ENCODE measurements at places on chromosomes 12 and 14. TPM values are rescaled to one million over a fixed set of nuclear protein-coding genes. Genes with fewer than 3 reads are reported as not detected.

The DBX2 gene
- polyA plus RNA-seq: not detected

DNA sequence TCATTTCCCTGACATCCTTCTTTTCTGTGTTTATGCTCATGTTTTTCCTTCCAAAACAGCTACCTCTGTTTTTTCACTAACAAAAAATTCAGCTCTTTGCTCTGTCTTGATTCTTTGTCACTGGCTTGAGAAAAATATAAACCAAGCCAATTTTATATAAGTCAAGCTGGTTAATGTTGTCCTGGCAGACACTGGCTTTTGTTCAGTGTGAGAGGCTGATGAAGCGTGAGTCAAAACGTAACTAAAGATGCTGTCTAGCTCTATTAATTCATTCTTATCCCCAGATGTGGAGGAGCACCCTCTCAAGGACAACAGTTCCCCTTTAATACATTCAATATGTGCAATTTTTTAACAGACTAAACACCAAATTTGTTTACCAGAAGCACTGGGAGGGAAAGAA, 15.8 kb downstream of the TSPAN8 start:
- H3K4me1 ChIP-seq: no peaks in the 10 kb centered on the region
- no peak for DNase-seq
- H3K4me3 ChIP-seq: no peak overlapping the region
- no peaks in the 10 kb centered on the region for H3K27me3 ChIP-seq

- H3K27ac ChIP-seq: no peak overlapping the region
- DNase-seq: peak; percentile 12
- H3K4me3 ChIP-seq: no peak overlapping the region
- no peaks in the 10 kb centered on the region for H3K27me3 ChIP-seq
- no peaks in the 10 kb centered on the region for H3K4me1 ChIP-seq
- H3K36me3 ChIP-seq: peaks cover 30% of the 10 kb centered on the region
Observed at GRCh38 chr12:121439715-121440114, 39.8 kb downstream of the RNF34 start.

DNA sequence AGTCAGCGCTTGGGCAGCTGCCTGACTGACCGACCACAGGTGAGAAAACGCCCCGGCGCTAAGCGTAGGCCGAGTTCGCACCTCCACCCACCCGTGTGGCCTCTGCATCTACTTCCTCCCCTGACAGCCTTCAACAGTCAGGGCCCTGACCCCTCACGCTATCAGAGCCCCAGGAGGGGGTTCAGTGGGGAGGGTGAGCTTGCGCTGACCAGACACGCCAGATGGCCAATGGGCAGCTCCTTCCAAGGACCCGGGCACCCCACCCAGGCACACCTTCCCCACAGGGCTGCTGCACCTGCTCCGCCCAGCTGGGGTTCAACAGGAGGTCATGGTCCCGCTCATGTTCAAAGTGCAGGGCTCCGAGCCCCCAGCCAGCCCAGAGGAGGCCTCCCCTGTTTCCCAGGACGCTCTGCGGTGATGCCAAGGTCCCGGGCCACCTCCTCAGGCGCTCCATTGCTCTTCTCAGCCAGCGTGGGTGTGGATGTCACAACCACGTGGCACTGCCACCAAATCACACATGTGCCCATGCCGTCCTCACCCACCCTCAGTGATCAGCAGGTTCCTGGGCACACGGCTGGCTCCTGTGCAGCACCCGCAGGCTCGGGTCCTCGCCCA, 48.7 kb upstream of the BCL11B start:
- DNase-seq: no peak
- H3K27ac ChIP-seq: no peak overlapping the region
- H3K4me1 ChIP-seq: no peaks in the 10 kb centered on the region
- H3K4me3 ChIP-seq: no peak overlapping the region
- H3K27me3 ChIP-seq: peaks cover 29% of the 10 kb centered on the region
- no peaks in the 10 kb centered on the region for H3K36me3 ChIP-seq

DNA sequence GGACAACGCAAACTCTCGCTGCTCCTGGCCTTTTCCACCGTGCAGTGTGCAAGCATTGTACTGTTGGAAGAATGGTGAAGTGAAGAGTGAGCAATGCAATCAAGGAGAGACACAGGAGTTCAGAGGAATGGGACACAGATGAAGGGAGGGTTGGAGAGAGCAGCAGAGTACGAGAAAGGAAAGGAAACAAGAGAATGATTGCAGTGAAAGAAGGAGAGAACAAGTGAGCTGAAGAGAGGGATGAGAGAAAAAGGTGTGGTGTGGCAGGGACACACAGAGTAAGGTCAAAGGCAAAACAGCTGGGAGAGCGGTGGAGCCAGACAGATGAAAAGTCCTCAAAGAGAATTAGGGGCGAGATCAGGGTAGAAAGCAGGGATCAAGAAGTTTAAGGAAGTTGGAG, 13.0 kb downstream of the CACNB3 start:
- no peaks in the 10 kb centered on the region for H3K27me3 ChIP-seq
- no peak overlapping the region for H3K4me3 ChIP-seq
- H3K4me1 ChIP-seq: no peaks in the 10 kb centered on the region

DNA sequence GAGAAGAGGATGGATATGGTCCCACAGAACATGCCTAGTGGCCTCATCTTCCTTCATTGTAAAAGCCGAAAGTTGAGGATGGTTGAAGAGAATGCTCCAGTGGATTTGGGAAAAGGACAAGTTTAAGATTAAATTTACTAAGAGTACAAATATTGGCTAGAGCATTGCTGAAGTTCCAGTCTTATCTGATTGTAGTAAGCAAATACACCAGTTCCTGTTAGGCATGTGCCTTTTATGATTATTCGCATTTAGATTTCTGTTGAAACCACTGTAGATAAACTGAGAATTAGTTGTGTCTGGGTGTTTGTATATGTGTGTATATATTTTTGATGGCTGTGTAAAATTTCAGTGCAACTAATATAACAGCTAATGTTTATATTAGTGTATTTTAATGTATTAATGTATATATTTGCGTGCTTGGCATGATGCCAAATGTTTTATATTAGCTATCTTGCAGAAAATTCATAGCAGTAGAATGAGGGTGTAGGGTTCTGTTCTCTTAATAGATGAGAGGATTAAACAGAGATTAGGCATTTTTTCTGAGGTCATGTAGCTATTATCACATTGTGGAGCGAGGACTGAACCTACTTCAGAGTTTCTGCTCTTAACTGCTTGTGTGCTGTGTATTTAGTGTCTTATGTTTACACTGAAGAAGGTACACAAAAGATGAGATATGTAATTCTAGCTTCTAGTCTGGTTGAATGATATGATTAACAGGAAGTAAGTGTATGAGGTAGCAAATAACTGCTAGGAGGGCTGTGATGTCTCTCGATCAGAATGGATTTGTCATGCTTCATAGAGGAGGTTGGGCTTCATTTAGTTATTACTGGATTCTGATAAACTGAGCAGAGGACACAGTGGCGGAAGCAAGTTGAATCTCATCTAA, 21.1 kb downstream of the FKBP3 start:
- H3K36me3 ChIP-seq: peaks cover 44% of the 10 kb centered on the region
- no peak for DNase-seq
- H3K27me3 ChIP-seq: no peaks in the 10 kb centered on the region
- H3K4me3 ChIP-seq: no peak overlapping the region
- H3K4me1 ChIP-seq: no peaks in the 10 kb centered on the region

DNA sequence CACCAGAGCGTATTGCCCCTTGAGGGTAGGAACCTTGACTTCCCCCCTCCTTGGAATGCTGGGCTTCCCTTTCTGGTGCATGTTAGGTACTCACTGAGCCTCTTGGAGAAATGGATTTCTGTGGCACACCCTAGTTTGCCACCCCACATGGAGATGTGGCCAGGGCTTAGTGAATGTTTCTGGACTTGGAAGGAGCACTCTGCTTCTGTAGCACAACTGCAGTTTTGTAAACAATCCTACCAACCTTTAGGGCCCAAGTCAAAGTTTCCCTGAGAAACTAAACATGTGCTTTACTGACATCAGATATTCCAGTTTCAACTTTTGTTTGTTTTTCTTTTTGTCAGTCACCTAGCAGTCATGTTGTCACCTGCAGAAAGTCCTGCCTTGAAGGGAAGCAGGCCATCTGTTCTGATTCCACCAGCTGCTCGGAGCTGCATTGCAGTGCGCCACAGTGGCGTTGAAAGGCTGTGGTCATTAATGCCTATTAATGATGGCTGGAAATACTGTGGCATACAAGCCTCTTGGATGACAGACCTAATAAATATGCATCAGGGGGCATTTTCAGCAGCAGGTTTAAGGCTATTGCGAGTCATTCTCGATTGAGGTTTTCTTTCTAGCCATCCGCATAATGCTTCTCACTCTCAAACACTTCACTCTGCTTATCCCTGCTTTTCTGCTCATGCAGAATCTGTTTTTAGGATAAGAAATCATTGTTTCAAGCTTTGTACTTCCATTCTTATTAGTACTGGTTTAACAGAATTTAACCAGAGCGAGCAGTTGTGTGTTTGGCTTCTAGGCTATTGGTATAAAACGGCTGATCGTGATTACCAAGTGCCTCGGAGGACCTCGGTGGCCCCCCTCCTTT, 7.8 kb downstream of the PELI2 start:
- H3K4me3 ChIP-seq: no peak overlapping the region
- no peaks in the 10 kb centered on the region for H3K36me3 ChIP-seq

All from SK-N-SH (cell line).